ENCODE measurements at places on chromosomes 12 and 14. TPM values are rescaled to one million over a fixed set of nuclear protein-coding genes. Genes with fewer than 3 reads are reported as not detected.

The LARP4 gene
- total RNA-seq: 31.5 TPM

The NABP2 gene
- total RNA-seq: 24.0 TPM

The HOXC12 gene
- total RNA-seq: not detected

The FBLN5 gene
- 215 TPM for total RNA-seq

The NGB gene
- total RNA-seq: not detected

All from hair follicle dermal papilla cell (primary cell).